ENCODE measurements at places on chromosomes 1 and 21.

- no peak for DNase-seq
Observed at GRCh38 chr1:4563586-4563985, 90.8 kb upstream of the AJAP1 start.

GRCh38 chr1:43880604-43881003 is 53.0 kb upstream of the ARTN start:
- no peak for DNase-seq

DNA sequence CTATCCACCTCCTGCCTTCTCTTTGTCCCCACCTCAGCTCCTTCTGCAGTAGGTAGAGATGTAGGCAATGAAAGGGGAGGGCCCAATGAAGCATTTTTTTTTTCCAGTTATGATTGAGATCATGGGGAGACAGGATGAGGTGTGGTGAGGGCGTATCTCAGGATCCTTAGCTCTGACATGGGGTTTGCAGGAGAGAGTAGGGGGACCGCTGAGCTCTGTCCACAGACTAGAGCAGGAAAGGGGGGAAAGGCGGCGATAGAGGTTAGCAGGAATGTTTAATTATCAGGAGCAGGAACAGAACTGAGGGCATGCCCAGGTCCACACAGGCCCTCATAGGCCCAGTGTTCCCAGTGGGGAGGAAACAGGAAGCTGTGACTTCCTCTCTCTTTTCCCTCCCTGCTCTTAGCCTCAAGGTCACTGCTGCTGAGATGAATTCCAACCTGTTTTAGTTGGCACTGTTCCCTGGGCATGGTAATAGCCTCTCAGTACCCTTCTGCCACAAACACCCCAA is 901 bp upstream of the RXFP4 start:
- no peak for DNase-seq

DNA sequence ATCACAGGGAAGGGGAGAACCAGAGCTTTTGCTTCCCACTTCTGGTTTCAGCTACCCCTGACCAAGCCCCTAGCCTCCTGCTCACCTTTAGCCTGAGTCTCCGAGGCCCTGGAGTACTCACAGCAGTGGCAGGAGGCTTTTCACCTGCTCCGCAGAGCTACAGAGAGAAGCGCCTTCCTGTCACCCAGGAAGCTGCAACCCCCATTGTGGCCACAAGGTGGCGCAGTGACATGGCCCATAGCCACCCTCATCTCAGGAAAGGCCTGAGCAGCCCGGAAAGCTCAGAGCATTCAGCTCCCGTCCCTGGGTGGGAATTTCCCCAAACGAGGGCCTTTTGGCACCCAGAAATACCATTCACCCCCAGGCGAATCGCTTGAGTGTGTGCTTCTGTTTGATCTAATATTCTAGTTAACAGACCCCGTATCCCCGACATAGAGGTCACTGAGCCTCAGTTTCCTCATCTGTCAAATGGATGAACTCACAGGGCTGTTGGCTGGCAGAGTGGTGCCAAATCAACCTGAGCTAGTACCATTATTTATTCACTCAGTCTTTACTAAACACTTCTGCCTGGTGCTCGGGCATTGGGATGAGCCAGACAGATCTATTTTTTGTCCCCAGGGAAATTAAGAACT is 25.3 kb downstream of the A3GALT2 start:
- DNase-seq = peak; percentile 83

DNA sequence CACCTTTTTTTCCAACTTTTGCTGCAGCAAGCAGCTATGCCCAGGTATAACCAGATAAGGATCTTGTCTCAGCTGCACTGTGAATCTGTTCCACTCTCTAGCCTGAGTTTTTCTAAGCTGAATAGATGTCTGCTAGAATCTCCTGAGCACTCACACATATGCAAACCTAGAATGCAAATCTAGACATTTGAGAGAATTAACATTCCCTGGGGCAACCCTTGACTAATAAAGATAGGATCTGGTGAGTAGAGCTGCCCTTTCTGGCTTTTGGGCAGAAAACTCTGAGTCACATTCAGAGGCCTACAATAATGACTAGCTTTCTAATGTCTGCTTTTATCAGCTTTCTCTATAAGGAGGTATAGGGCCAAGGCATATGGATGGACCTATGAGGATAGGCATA is 61.4 kb upstream of the BARHL2 start:
- DNase-seq = no peak

DNA sequence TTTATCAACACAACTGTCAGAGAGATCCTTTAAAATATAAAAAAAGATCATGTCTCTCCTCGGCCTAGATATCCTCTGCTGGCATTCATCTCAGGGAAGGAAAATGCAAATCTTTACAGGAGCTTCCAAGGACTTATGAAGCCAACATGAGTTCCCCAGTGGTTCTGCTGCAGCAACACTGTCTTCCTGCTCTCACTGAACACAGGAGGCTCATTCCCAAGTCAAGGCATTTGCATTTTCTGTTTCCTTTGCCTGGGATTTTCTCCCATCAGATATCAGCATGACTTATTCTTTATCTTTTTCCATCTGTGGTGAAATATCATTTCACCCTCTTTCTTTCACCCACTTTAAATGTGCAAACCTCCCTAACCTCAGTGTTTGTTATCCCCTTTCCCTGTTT is 513.8 kb upstream of the ZP4 start:
- no peak for DNase-seq

DNA sequence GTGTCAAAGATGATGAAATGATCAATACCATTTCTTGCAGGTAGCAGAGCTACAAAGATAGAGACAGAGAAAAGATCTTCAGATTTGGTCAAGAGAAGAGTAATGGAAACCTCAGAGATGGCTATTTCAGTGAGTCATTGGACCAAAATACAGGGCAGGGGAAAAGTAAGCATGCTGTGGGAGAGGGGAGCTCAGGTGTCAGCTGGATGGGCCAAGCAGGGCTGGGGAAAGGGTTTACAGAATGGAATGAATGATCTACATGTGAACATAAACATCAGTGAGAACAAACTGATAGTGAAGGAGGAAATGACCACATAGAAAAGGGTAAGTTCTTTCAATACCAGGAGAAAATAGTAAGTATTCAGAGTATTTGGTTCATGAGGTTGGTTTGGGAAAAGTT is 61.4 kb upstream of the CNN3 start:
- DNase-seq = no peak

DNA sequence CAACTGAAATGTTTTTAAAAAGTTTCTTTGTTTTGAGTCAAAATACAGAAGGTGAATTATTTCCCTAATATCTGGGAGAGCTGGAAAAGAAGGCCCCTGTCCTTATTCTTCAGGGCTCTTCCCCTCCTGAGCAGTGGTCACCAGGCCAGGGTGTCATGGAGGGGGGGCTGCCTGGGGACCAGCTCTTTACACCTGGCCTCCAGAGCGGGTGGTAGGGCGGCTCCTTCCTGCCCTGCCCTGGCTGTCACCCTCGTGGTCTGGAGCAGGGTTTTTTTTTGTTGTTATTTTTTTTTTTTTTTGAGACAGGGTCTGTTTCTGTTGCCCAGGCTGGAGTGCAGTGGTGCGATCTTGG is 6.6 kb downstream of the SKI start:
- DNase-seq = no peak

GRCh38 chr1:84269306-84269705 is 32.2 kb upstream of the SAMD13 start:
- no peak for DNase-seq

DNA sequence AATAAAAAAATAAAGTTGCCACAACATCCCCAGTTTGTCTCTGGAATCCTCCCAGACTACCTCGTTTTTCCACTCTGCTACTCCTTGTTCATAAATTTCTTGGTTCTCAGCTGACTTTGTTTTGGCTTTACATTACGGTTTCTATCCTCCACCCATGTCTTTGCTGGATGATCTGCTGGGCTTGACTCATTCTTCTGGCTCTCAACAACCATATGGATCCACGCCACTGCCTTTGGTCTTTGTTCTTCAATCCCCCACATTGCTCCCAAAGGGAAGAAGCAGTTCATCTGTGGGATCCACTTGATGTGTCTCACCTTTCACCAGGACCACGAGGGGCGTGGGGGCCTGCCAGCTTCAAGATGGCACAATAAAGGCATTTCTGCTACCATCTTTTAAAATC is 67.1 kb upstream of the NBL1 start:
- no peak for DNase-seq

- DNase-seq = no peak
Observed at GRCh38 chr21:25827513-25827912, 92.7 kb downstream of the GABPA start.

- no peak for DNase-seq
Observed at GRCh38 chr1:156433602-156434001, 64.6 kb downstream of the RHBG start.

DNA sequence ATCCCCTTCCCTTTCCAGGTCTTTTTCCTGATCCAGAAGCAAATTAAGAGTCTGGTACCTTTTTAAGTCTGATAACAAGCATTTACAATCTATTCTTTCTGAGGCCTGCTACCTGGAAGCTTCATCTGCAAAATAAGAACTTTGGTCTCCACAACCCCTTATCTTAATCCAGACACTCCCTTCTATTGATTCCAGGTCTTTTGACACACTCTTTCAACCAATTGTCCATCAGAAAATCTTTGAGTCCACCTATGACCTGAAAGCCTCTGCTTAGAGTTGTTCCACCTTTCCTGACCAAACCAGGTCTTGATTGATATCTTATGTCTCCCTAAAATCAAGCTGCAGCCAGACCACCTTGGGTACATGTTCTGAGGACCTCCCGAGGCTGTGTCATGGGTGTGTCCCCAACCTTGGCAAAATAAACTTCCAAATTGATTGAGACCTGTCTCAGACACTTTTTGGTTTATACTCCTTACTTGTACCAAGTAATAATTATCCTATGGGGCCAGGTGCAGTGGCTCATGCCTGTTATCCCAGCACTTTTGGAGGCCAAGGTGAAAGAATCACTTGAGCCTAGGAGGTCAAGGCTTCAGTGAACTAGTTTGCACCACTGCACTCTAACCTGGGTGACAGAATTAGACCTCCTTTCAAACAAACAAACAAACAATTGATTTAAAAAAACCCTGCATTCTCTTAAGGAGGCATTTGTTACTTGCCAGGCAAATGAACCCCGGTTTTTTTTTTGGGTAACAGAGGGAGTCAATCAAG is 126.1 kb downstream of the MAP3K21 start:
- DNase-seq = no peak

DNA sequence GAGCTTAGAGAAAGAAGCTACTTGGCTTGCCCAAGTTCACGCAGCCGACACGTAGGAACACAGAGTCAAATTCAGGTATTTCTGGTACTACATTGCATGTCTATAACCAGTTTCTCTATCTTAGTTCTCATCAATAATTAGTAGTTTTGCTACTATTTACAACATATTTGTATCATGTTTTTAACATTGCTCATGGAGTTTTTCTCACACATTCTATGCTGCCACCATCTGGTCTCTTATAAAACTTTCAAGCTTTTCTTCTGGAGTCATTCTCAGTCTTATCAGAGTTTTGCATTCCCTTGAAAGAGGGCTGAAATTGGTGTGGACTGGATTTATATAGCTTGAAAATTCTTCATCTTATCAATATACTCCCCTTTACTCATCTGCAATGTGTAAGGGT is 118.8 kb upstream of the PALMD start:
- no peak for DNase-seq

DNA sequence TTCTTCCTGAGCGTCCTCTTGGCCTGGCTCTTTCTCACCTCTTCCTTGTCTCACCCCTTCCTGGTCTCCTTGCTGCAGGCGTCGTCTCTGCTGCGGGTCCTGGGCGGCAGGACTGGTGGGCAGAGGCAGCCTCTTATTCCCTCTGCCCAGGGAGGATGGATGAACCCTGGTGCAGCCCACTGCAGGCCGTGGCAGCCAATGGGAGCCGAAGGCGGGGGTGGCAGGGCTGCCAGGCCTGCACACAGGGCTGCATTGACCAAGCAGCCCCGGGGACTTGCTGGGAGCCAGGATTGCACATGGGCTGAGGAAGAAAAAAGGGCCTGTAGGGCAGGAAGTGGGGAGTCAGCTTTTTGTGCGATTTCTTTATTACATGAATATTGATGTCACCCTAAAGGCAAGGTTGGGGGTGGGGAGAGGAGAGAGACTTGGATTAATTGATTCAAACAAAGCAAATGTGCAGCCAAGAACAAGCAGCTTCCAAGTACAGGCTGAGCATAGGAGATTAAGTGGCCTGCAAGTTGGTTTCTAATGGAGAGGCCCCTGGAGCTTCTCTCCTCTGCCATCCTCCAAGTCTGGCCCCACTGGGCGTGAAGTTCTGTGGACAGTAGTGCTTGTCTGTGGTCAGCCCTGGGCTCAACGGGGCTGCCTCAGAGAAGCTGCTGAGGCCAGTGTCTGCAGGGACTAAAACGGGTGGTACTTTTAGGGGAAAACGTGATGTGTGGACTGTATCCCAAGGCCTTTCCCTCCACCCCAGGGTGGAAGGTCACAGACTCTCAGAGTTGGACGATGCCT is at the start of gene S100B:
Gene S100B (minus strand): TSS at position 108 of the 792 bp plus-strand sequence. CDS start 2,667 bp downstream, outside the sequence.
- no peak for DNase-seq

DNA sequence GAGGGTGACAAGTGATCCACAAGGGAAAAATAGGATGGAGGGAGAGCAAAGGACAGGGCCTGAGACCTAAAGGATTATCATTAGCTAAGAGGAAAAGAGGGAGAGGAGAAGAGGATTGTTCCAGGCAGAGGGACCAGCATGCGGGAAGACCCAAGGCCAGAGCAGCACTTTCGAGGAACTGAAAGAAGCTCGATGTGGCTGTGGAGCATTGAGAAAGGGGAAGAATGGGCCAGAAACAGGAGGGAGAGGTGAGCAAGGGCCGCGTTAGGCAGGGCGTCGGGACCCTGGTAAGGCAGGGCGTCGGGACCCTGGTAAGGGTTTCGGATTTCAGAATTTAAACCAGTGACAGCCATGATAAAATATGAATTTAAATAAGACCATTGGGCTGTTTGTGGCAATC is 22.8 kb upstream of the CSF1 start:
- DNase-seq = no peak

- no peak for DNase-seq
Observed at GRCh38 chr1:39575191-39576015, 1.2 kb downstream of the PABPC4 start.

GRCh38 chr1:230383425-230383824 is 42.7 kb downstream of the PGBD5 start:
- DNase-seq = no peak

GRCh38 chr1:77513839-77514763 is 168.4 kb downstream of the ZZZ3 start:
- no peak for DNase-seq

DNA sequence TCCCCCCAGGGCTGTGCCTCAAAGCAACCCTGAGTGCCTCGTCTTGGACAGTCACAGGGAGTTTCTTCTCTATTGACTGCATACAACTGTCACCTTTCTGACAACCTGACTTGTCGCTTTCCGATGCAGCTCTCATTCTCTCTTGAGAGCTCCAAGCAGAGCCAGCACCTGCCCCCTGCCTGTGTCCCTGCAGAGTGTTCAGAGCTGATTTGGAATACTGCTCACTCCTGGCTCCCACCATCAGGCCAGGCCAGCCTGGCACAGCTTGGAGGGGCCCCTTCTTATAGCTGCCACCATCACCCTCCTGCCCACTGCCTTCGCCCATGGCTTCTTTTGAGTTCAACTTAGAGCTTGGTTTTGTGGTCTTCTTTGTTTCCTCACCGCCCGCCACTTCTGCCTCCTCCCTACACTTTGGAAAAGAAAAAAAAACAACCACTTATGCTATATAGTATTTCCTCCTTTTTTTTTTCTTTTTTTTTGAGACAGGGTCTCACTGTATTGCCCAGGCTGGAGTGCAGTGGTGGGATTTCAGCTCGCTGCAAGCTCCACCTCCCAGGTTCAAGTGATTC is 12.3 kb downstream of the NCF2 start:
- no peak for DNase-seq

- DNase-seq = no peak
Observed at GRCh38 chr1:194447636-194448035, 1261.2 kb upstream of the B3GALT2 start.

All from stimulated activated CD8-positive, alpha-beta memory T cell treated with anti-CD3 and anti-CD28 coated beads, Interleukin-7, amount 100 ng/mL, for 1 hour (primary cell).